ENCODE measurements at places on chromosomes 11 and 22. TPM values are rescaled to one million over a fixed set of nuclear protein-coding genes. Genes with fewer than 3 reads are reported as not detected.

The PANX3 gene
- not detected for total RNA-seq

The MRGPRE gene
- not detected for total RNA-seq

DNA sequence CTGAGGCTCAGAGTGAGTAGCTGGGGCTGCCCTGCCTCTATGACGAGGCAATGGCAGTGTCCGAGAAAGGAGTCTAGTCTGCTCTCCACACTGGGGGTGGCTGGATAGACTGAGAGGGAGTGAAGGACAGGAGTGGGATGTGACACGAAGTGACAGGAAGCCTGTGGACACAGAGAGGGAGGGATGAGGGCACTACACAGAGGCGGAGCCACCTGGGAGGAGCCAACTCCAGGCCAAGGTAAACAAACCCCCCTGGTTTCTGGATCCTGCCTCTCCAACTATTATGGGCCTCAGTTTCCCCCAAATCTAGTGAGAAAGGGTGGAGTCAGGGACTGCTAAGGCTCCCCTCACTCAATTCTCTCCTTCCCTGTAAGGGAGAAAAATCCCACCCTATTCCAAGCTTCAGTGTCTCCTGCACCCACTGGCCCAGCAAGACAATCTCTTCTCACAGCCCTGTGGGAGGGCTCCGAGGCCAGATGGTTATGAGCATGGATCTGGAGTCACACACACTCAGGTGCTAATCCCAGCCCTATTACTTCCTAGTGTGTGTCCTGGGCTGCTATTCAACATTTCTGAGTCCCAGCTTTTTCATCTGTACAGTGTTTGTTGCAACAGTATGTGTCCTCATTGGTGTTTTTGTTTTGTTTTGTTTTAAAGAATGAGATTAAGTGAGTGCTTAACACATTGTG is 24.9 kb downstream of the ASPHD2 start:
- DNase-seq = no peak
- H3K36me3 ChIP-seq = peaks cover 63% of the 10 kb centered on the region
- no peak overlapping the region for H3K27ac ChIP-seq
- H3K4me1 ChIP-seq = no peaks in the 10 kb centered on the region
- no peak overlapping the region for H3K4me3 ChIP-seq

DNA sequence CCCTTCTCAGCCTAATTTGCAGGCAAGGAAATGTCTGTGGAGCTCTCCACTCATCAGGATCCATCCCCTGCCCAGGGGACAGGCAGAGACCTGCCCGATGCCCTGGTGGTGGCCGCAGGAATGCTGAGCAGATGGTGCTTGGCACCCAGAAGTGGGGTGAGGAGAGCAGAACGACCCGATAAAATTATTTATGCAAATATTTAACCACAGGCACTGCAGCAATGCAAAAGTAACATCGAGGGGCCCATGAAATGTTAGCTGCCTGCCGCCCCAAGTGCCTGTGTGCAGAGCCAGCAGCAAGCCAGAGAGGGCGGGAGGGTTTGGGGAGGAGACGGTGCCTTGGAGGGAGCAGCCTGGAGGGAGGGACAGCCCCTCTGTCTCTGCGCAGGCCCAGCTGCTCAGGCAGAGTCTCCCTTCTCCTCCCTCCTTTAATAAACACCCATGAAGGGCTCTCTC is 205.5 kb downstream of the CTTN start:
- no peak overlapping the region for H3K27ac ChIP-seq
- H3K36me3 ChIP-seq = no peaks in the 10 kb centered on the region
- H3K4me3 ChIP-seq = no peak overlapping the region
- H3K4me1 ChIP-seq = no peaks in the 10 kb centered on the region
- no peak for DNase-seq

DNA sequence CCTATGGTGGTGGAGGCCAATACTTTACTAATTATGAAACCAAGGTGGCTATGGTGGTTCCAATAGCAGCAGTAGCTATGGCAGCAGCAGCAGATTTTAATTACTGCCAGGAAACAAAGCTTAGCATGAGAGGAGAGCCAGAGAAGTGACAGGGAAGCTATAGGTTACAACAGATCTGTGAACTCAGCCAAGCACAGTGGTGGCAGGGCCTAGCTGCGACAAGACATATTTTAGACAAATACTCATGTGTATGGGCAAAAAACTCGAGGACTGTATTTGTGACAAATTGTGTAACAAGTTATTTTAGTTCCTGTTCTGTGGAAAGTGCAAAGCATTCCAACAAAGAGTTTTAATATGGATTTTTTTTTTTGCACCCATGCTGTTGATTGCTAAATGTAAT is 42.6 kb downstream of the PGM2L1 start:
- H3K27me3 ChIP-seq = no peaks in the 10 kb centered on the region
- H3K4me1 ChIP-seq = no peaks in the 10 kb centered on the region
- H3K4me3 ChIP-seq = no peak overlapping the region
- no peak overlapping the region for H3K27ac ChIP-seq

GRCh38 chr11:79439410-79439885 is 1.4 kb downstream of the TENM4 start:
- H3K4me3 ChIP-seq = peak overlapping the region; percentile 75
- no peaks in the 10 kb centered on the region for H3K36me3 ChIP-seq
- H3K27me3 ChIP-seq = peaks cover 17% of the 10 kb centered on the region
- peaks cover 43% of the 10 kb centered on the region for H3K4me1 ChIP-seq

DNA sequence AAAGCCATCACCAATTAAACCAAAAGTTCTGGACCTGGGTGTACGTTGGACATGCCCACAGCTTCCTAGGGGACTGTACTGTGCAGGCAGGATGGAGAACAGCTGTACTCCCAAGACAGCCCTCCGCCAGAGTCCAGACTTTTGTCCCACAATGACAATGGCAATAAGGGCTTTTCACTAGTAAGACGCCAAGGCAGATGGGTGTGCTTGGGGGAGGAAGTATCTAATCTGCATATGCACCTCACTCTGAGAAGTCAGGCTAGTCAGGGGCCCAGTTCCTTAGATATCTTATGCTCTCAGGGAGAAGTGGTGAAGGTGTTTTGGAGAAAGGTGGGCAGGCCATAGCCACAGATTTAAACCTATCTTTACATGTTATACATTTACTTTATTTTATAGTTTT is 85.1 kb upstream of the USP47 start:
- DNase-seq = no peak
- no peaks in the 10 kb centered on the region for H3K4me1 ChIP-seq
- peaks cover 6% of the 10 kb centered on the region for H3K27me3 ChIP-seq
- no peak overlapping the region for H3K27ac ChIP-seq
- H3K36me3 ChIP-seq = no peaks in the 10 kb centered on the region
- H3K4me3 ChIP-seq = no peak overlapping the region

DNA sequence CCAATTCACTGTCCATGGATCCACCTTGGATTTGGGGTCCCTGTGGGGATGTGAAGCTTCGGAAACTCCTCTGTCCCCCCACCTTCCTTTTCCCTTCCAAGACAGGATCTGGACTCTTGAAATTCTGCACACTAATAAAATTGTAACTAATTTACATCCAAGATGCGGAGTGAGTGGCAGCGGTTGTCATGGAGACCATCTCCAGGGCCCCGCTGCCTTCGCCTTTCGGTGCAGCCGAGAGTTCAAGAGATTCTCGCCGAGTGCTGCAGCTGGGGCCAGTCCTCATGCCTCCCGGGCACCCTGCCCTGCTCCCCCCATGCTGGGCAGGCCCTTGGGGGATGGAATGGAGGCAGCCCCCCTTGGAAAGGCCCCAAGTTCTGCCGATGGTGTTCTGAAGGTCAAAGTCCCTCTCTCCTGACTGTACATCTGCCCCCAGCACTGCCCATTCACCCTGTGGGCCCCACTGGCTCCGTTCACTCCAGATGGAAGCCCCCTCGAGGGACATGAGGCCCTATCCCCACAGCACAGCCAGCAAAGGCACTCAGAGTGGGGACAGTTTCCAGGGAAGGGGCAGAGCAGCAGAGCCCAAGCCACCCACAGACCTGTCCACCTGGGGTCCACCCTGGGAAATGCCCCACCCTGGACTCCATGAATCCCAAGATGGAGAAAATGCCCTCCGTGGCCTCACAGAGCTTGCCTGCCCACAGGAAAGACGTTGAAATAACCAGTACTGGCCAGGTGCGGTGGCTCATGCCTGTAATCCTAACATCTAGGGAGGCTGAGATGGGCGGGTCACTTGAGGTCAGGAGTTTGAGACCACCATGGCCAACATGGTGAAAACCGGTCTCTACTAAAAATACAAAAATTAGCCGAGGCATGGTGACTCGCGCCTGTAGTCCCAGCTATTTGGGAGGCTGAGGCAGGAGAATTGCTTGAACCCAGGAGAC is 25.9 kb downstream of the IGLL1 start:
- H3K36me3 ChIP-seq = no peaks in the 10 kb centered on the region
- no peak for DNase-seq
- H3K27me3 ChIP-seq = no peaks in the 10 kb centered on the region
- H3K4me1 ChIP-seq = no peaks in the 10 kb centered on the region
- no peak overlapping the region for H3K27ac ChIP-seq
- no peak overlapping the region for H3K4me3 ChIP-seq

The SESN3 gene
- 30.1 TPM for total RNA-seq

DNA sequence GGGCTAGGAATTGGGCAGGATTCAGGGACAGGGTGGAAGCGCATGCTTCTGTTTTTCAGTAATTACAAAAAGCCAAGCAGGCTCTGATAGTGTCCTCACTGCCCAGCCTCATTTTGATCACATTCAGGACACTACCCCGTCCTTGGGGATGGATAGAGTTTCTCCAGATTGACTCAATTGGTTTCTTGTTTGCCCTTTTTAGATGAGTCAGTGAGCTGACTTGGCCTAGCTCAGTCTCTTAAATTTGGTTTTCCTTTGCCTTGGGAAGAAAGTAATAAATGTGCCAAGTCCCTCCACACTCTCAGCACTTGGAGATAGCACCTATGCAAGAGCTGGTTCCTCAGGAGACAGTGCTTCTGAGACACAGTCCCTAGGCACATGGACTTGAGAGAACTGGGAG is 25.5 kb downstream of the DKK3 start:
- peak overlapping the region; percentile 34 for H3K27ac ChIP-seq
- H3K36me3 ChIP-seq = no peaks in the 10 kb centered on the region
- H3K27me3 ChIP-seq = no peaks in the 10 kb centered on the region
- DNase-seq = no peak

- no peaks in the 10 kb centered on the region for H3K36me3 ChIP-seq
- no peak overlapping the region for H3K27ac ChIP-seq
- DNase-seq = no peak
- no peaks in the 10 kb centered on the region for H3K4me1 ChIP-seq
- H3K4me3 ChIP-seq = no peak overlapping the region
- H3K27me3 ChIP-seq = no peaks in the 10 kb centered on the region
Measured at GRCh38 chr11:117421476-117421875, 93.8 kb downstream of the CEP164 start.

The VEGFB gene
- 96.8 TPM for total RNA-seq

DNA sequence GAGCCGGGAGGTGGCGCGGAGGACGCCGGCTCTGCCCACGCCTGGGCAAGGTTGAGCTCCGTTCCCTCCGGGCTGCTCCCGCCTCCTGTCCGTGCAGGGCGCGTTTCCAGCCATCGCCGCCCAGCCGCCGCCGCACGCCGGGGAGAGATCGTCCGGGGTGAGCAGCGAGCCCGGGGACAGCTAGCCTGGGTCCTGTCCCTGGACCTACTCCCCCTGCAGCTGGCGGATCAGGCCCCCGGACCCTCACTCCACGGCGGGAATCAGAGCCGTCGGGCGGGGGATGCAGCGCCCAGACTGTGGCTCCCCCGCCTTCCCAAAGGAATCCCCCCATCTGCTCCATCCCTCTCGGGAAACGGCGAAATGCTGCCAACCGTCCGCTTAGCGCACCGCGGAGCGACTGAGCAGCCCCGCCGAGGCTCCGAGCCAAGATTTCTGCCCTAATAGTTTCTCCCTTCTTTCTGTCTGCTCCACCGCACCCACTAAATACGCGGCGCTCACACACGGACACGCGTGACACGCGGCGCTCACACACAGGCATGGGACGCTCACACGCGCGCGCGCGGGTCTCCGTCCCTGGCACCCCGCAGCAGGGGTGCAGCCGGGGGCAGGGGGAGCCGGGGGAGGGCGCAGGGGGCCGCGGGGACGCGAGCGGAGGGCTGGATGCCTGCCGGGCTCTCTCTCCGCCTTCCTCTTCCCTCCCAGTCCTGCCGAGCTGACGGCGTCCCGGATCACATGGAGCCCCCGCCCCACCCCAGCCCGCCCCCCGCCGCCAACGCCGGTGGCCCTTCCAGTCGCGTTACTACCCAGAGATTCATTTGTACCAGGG is at the start of gene KCNJ5:
TSS of gene KCNJ5 (plus strand) at position 814 of the 826 bp plus-strand sequence. CDS start 19,918 bp downstream, outside the sequence.
- H3K4me3 ChIP-seq = peak within 1 kb of the TSS; percentile 82
- H3K27ac ChIP-seq = peak within 1 kb of the TSS; percentile 62
- peak; percentile 77 for DNase-seq
- peaks cover 41% of the 10 kb centered on the region for H3K4me1 ChIP-seq
- no peaks in the 10 kb centered on the region for H3K36me3 ChIP-seq
- H3K27me3 ChIP-seq = no peaks in the 10 kb centered on the region

The IGLL5 gene
- total RNA-seq = not detected
